Stimulated activated CD8-positive, alpha-beta memory T cell treated with anti-CD3 and anti-CD28 coated beads, Interleukin-2, amount 100 ng/mL, for 1 hour (primary cell): ENCODE measurements at places on chromosomes 1 and 21.

GRCh38 chr1:1212780-1213344, 1.1 kb downstream of the TNFRSF4 start:
- no peak for DNase-seq

GRCh38 chr1:41496080-41497055, 11.9 kb upstream of the EDN2 start:
- no peak for DNase-seq

- no peak for DNase-seq
Measured at GRCh38 chr1:110734133-110734680, 59.5 kb upstream of the KCNA3 start.

DNA sequence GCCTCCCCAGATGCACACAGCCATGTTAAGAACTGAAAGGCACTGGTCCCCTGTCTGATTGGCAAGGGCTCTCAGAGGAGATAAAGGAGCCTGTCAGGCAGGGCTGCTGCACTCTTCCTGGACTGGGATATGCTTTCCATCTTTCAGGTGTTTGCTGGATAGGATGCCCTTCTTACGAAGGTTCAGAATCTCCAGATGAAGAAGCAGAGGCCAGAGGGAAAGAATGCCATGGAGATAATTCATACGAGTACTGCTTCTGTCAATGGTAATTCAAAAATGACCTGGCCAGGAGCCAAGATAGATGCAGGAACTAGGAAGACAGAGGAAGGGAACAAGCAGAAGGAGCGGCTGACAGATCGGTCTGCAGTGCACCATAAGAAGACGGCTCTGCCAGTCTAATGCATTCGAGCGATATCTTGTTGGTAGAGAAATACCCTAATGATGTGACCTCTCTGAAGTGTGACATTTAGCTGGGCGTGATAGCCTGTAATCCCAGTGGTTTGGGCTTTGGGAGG, 16.6 kb upstream of the ATP2B4 start:
- no peak for DNase-seq

DNA sequence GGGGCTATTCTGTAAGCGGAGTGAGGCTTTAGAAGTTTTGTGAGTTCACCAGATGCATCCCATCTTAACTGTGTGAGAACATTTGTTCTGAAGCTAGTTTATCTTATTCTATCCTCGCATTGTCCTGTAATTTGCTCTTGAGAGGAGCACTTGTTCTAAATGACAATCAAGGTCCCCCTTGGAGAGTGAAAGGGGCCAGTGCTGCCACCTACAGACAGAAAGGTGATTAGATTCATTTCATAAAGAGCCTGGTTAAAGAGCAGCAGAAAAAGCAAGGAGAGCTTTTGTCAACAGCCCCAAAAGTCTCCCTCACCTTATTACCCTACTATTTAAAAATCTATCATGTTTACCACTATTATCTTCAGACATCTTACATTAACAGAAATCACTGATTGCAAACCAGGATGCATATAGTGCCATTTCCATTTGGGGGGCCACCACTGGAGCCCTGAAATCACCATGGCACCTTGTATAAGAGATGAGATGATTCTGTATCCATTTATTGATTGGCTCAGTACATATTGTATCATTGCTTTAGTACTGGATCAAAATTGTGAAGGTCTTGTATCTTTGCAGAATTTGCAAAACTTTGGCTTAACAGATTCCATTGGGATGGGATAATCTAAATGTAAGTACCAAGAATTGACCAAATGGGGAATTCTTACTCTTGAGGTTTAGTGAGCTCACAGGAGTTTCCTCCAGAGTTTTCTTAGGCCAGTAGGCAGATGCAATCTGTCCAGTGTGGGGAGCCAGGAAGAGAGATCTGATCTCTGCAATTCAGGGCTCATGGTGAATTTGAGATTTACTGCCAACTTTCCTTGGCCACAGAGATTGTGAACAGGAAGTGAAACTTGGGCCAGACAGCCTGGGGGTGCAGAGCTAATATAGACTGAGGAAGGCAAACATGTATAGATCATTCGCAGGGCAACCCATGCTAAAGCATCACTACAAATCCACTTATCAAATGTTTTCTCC, 64.3 kb upstream of the TRABD2B start:
- DNase-seq = no peak

GRCh38 chr1:16903458-16903796, 7.6 kb downstream of the RNU1-2 start:
- no peak for DNase-seq

GRCh38 chr1:205313563-205314308, 7.8 kb downstream of the NUAK2 start:
- DNase-seq = no peak

DNA sequence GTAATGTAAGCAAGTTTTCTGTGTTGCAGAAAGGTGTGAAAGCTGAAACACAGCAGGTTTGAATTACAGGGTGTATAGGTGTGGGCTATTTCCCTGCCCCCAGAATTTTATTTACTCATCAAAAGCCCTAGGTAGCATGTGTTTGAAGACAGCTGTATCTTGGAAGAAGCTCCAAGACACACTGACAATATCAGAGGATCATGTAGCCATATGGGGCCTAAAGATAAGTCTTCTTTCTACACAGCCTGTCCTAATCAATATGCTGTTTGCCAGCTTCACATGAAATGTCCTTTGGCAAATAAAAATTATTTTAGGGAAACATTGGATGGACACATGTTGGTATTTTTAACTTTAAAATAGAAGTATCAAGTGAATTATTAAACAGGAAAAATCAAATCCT, 17.5 kb upstream of the SUCO start:
- no peak for DNase-seq

DNA sequence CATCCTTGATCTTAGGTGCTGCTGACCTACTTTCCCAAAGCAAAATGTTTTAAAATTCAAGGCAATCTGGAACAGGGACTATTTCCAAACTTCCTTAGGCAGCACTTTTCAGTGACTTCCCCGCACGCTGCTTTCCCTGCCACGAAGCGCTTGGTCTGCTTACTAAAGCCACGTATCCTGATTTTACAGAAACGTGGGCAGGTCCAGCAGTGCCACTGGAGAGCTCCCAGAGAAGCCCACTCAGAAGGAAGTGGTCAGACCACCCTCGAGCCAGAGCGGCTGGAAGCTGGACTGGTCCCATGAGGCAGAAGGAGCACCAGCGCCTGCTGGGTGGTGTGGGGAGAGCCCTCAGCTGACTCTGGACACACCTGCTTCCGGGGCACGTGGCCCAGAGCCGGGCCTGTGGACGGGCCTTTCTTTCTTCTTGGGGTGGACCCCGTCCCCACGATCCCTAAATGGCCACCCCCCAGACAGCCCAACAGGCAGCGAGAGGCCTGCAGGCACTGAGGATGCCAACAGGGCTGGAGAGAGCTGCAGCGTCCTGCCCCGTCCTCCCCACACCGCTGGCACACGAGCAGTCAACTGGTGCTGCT, 23.2 kb downstream of the PTTG1IP start:
- no peak for DNase-seq
